ENCODE measurements at places on chromosomes 3 and 15. TPM values are rescaled to one million over a fixed set of nuclear protein-coding genes. Genes with fewer than 3 reads are reported as not detected.
A peak's percentile ranks its signal among the peaks of the same experiment; 100 is the strongest.

DNA sequence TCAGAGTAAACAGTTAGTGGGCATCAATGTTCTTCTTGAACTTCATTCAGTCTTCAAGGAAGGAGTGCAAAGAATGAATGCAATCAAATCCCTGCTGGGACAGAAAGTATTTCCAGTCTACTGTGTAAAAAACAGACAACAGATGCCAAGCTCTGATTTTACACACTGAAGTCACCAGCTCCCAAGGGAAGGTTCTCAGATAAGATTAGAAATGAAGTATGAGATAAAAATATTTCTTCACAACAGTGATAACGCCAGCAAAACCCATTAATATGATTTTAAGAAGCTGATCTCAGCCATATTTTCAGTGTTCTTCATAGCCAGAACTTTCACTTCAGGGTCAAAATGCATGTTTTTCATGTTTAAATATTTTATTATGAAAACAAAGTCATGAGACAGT is 265.6 kb downstream of the CTNNB1 start:
- no peak for DNase-seq

- DNase-seq = peak; percentile 16
Measured at GRCh38 chr3:120798346-120798745, 55.8 kb downstream of the GTF2E1 start.

KAT2B gene
- total RNA-seq = 2.2 TPM

DNA sequence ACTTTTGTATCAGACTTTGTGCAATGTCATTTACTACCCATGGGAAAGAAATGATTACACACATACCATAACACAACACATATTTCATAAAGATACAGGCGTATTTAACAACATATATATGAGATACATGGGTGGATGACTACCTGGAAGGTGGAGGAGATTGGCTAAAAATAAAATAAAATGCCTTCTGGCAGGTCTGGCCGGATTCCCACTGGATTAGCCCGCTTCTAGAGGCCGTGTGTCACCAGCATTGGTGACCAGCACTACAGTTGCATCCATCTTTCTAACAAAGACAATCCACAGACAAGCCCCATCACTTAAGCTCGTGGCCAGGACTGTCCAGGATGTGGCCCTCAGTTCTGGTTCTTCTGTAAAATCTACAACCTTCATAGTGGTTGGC is 21.0 kb upstream of the SEC22A start:
- no peak for DNase-seq

DNA sequence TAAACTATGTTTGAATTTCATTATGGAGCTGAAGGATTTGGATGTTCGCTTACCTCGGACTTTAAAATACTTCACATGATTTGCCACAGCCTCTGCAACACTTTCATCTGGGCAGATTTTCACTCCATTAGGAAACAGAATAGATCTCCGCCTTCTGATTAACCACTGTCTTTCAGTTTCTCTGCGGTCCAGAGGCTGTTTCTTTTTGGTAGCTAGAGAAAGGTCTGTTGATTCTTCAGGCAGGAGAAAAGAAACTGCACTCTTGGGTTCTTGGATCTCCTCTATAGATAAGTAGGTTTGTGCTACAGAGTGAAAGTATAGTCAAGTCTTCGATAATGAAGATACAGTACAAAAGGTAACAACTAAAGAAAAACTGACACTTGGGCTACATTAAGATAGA is 844 bp downstream of the IMPG2 start:
- DNase-seq = no peak
